ENCODE measurements at places on chromosomes 13 and 19.
A peak's percentile ranks its signal among the peaks of the same experiment; 100 is the strongest.

DNA sequence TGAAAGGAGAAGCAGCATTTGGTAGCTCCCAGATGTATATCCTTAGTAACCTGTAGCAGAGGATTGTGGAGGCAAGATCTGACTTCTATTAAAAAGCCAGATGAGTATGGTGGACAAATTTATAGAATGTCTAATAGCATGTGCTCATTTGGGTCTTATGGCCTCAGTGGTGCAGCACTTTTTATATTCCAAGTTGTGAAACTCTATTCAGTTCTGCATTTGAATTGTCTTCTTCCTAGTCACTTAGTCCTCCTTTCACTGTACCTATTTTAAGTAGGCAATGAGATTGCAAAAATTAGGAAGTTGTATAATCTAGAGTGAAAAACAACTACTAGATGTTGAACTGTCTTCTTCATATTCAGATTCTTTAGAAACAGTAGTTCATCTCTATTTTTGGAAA is 412.5 kb upstream of the PCDH9 start:
- no peak for DNase-seq

DNA sequence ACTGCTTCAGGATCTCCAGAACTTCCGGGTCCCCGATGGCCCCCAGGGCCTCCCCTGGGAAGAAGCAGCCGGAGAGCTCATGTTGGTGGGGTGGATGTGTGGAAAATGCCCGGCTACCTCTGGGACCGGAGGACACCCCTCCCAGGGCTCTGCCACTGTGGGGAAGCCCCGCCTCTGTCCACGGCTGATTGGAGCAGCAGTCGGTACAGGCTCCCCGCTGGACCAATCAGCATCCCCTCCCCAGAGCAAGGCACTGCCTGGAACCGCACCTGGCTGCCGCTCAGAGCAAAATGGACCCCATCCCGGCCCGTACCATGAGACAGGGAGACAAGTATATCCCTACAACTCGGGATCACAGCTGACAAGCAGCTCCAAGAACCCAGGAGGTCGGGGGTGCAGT is 6.4 kb downstream of the DOHH start:
- DNase-seq, result peak; percentile 58

- DNase-seq, result no peak
Measured at GRCh38 chr13:54593504-54593903, 1564.9 kb downstream of the OLFM4 start.

- no peak for DNase-seq
Measured at GRCh38 chr13:97318532-97318931, 96.4 kb downstream of the MBNL2 start.

DNA sequence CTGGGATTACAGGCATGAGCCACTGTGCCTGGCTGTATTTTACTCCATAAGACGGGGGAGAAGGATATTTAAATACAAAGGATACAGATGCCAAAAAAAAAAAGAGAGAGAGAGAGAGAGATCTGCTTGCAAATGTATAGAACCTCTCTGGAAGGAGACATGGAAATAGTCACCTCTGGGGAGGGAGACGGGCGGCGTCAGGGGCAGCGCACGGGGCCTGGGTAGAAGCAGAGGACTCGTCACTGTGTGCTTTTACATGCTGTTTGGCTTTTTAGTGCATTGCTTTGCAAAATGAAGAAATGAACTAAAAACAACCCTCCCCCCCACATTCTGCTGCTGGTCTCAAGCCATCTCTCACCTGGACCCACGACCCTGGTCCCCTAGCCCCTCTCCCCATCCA is 4.8 kb upstream of the ZNF653 start:
- DNase-seq, result no peak

- no peak for DNase-seq
Measured at GRCh38 chr13:36347531-36348210, 1.5 kb upstream of the SPART start.

GRCh38 chr19:15449620-15450527 is at the start of gene WIZ:
WIZ (minus strand) TSS chr19:15449956; CDS start chr19:15448307, 1,649 bp downstream.
- peak; percentile 84 for DNase-seq

- no peak for DNase-seq
Measured at GRCh38 chr19:11265785-11266236, 3.5 kb upstream of the DOCK6 start.
